ENCODE measurements at places on chromosomes 3 and 15. TPM values are rescaled to one million over a fixed set of nuclear protein-coding genes. Genes with fewer than 3 reads are reported as not detected.

DNA sequence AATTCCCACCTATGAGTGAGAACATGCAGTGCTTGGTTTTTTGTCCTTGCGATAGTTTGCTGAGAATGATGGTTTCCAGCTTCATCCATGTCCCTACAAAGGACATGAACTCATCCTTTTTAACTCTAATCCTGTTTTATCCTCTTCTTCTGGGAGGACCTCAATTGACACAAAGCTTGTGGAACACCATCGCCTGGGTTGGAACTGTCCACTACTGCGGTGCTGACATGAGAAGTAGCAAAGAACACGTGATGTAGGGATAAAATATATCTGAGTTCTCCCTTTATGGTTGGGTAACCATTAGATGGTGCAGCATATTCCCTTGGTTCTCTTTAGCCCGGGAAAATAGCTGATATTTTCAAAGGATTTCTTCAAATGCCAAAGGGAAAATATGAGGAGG is 105.3 kb upstream of the TOPAZ1 start:
- no peak overlapping the region for H3K27ac ChIP-seq
- DNase-seq: no peak
- H3K4me1 ChIP-seq: no peaks in the 10 kb centered on the region

DNA sequence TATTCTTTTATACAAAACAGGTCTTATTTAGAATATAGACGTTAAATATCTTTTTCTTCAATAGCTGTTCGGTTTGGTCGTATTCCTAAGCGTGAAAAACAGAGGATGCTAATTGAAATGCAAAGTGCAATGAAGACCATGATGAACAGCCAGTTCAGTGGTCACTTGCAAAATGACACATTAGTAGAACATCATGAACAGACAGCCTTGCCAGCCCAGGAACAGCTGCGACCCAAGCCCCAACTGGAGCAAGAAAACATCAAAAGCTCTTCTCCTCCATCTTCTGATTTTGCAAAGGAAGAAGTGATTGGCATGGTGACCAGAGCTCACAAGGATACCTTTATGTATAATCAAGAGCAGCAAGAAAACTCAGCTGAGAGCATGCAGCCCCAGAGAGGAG is 16.8 kb downstream of the NR1D2 start:
- DNase-seq: no peak
- H3K4me1 ChIP-seq: no peaks in the 10 kb centered on the region
- no peak overlapping the region for H3K27ac ChIP-seq

- H3K4me3 ChIP-seq: no peak overlapping the region
- no peaks in the 10 kb centered on the region for H3K4me1 ChIP-seq
- H3K27me3 ChIP-seq: no peaks in the 10 kb centered on the region
- H3K36me3 ChIP-seq: no peaks in the 10 kb centered on the region
- no peak overlapping the region for H3K27ac ChIP-seq
Observed at GRCh38 chr3:14031271-14031670, 93.4 kb downstream of the CHCHD4 start.

DNA sequence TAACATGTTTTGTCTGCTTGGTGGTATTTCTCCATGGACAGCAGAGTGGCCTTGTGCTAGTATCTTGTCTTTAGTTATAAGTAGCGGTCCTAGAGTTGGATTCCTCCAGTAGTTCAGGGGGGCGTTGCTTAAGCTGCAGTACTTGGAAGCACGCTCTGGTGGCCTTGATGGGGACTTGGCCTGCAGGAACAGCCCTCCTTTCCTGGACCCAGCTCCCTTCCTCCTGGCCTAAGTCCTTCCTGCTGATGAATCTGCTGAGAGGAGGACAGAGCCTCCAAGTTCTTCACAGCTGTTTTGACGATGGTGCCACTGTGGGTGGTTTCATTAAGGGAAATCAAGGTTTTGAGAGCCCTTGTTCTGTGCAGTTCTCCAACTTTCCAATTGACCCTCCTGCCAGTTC is 38.6 kb upstream of the SEC22A start:
- no peaks in the 10 kb centered on the region for H3K36me3 ChIP-seq
- H3K27ac ChIP-seq: no peak overlapping the region
- DNase-seq: peak; percentile 55
- H3K27me3 ChIP-seq: no peaks in the 10 kb centered on the region

Gene LCTL
- not detected for total RNA-seq

Gene DNASE1L3
- total RNA-seq: 3.8 TPM

Measured in testis (tissue), 5 donors.